Activated CD8-positive, alpha-beta memory T cell treated with anti-CD3 and anti-CD28 coated beads, Interleukin-2, amount 10 ng/mL, durations not matched to agents 7 days and 5 days (primary cell): ENCODE measurements at places on chromosomes 3 and 15. TPM values are rescaled to one million over a fixed set of nuclear protein-coding genes. Genes with fewer than 3 reads are reported as not detected.

GNAI2 gene
- total RNA-seq: 450 TPM

MAP6D1 gene
- 0.70 TPM for total RNA-seq

SEMA6D gene
- total RNA-seq: not detected

AQP9 gene
- total RNA-seq: not detected

CD86 gene
- total RNA-seq: 25.3 TPM

MESP2 gene
- total RNA-seq: not detected

CYP1A2 gene
- total RNA-seq: not detected

GRCh38 chr3:58556761-58557221 is 19.8 kb upstream of the ACOX2 start:
- no peak for DNase-seq

- no peak for DNase-seq
These were observed 54.1 kb downstream of the LPP start for GRCh38 chr3:188207941-188208515.
